ENCODE measurements at places on chromosomes 12 and 14.

DNA sequence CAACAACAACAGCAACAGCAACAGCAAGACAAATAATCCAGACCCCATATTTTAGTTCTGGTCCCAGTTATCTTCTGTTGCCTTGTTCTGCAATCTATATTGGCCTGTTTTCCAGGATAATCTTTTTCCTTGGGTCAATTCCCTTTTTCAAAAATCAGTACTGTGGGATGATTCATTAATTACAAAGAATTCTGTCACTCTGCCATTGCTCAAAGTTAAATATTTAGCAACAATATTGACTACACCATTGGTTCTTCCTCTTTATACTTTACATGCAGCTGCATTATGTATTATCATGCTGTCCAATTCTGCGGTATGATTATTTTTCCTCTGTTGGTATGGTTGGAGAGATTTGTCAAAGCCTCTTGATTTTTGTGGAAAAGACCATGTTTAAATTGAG lies 10.1 kb upstream of the GALNT8 start:
- no peak for DNase-seq

- DNase-seq, result no peak
Observed at GRCh38 chr14:102375119-102375518, 12.4 kb downstream of the TECPR2 start.

- DNase-seq, result no peak
Observed at GRCh38 chr12:49748306-49748705, 6.9 kb downstream of the TMBIM6 start.

- DNase-seq, result no peak
Observed at GRCh38 chr14:24816011-24816928, 182.3 kb upstream of the GZMB start.

- DNase-seq, result no peak
Observed at GRCh38 chr14:91786188-91786587, 54.3 kb upstream of the CATSPERB start.

GRCh38 chr12:130713581-130713991 lies 2.5 kb downstream of the RIMBP2 start:
- no peak for DNase-seq

- DNase-seq, result no peak
Observed at GRCh38 chr12:10829994-10830393, 3.8 kb upstream of the TAS2R10 start.

DNA sequence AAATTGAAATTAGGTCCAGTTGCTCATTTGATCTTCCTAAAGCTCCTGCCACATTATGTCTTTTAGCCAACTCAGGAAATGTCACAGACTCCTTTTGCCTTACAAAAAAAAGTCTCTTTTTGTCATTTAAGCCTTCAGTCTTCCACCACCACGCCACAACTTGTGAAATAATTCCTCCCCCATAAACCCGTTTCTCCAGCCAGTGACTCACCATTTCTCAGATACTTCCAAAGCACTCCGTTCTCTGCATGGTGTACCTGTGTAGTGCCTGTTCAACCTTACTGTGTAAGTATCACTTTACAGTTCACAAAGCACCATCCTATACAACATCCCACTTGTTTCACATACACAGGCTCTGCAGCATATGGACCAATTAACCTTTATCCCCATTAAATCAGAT lies 139.5 kb upstream of the AEBP2 start:
- no peak for DNase-seq
